Stimulated activated CD4-positive, alpha-beta T cell treated with anti-CD3 and anti-CD28 coated beads, Interleukin-12 subunit alpha, Interleukin-12 subunit beta, amount 100 ng/mL, for 4 hours (primary cell): ENCODE measurements at places on chromosomes 7 and 10.

GRCh38 chr10:93573924-93574323 lies 7.5 kb downstream of the FFAR4 start:
- no peak for DNase-seq

DNA sequence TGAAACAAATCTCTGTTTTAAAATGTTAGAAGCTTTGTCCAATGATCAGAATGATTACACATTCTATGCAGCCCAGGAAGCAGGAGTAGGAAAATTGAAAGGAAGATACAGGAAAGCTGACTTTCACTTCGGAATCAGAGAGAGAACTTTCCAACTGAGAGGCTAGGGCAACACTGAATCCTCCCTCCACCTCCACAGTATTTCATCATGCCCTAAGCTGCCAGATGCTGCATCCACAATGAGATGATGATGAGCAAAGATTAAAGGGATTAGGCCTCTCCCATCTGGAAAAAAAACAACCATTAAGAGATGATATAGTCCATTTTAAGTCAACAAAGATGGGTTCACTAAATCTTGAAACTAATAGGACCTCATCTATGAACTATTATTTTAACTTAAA lies 215.6 kb downstream of the GPR37 start:
- DNase-seq = no peak

- DNase-seq = peak; percentile 33
These were observed 21.5 kb downstream of the C10orf105 start for GRCh38 chr10:71697938-71698709.

GRCh38 chr7:129362496-129362895 lies 71.7 kb upstream of the STRIP2 start:
- DNase-seq = no peak

- DNase-seq = no peak
These were observed 20.3 kb upstream of the CD36 start for GRCh38 chr7:80618096-80618495.

GRCh38 chr10:12980102-12980661 lies 21.3 kb downstream of the CCDC3 start:
- DNase-seq = no peak

GRCh38 chr10:7817576-7817975 lies 729 bp upstream of the TAF3 start:
- no peak for DNase-seq

DNA sequence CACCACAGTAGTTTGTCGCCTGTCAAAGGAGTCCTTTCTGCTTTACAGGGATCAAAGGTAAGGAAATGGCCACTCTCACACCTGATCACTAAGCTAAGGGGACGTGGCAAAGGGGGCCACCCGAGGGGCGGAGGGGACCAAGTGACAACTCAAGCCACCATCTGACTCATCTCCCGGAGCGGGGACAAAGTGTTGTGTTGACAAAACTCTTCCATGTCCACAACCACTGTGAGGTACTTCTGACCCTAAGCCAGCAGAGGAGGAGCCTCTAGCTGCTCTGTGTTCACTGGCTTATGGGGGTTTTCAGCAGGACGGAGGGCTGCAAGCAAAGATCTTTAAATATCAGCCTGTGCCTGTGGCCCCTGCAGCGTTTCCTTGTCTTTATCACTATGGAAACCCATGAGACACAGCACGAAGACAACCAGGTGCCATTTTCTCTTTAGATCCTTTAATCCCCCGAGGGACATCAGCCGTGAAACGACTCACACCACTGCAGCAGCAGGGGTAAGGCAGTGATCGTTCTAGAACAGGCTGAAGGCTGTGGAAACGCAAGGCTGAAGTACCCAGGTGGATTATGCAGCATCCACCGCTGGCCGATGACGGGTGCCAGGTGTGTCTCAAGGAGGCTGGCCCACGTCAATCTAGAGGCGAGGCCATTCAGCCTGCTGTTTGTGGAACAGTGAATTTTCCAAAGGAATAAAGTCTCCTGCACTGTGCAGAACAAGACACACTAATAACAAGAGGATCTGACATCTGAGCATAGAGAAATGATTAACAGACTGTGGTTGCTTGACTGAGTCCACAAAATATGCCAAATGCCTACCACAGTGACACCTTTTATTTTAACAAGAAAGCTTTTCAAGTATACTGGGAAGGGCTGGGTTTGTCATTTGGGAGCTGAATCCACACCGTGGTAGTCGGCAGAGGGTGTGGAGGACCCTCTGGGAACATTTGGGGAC lies 26.6 kb upstream of the DDC start:
- no peak for DNase-seq

GRCh38 chr10:102311025-102311420 lies 65.7 kb downstream of the GBF1 start:
- DNase-seq = no peak

GRCh38 chr7:12303062-12303461 lies 92.0 kb downstream of the TMEM106B start:
- DNase-seq = no peak

- DNase-seq = no peak
These were observed 6.3 kb downstream of the EPC1 start for GRCh38 chr10:32340596-32341180.

GRCh38 chr10:123565691-123566660 lies 100.2 kb upstream of the GPR26 start:
- DNase-seq = no peak

- DNase-seq = no peak
These were observed 61.1 kb upstream of the TMEM196 start for GRCh38 chr7:19834566-19834965.

DNA sequence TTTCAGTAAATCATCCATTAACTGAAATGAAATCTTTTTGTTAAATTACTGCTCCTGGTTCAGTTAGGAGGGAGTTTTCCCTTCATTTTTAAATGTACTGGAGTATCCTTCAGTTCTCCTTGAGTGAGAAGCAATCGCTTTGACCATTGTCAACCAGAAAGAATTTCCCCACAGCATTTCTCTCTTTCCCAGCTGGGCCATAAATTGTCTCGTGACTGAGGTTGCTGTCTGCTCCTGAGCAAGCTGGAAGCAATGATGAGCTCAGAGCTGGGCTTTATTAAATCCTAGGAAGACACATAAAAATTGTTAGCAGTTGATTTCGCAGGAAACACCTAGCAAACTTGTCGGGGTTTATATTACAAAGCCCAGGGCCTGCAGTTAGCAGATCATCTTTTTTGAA lies 102.0 kb upstream of the INSYN2A start:
- DNase-seq = no peak

DNA sequence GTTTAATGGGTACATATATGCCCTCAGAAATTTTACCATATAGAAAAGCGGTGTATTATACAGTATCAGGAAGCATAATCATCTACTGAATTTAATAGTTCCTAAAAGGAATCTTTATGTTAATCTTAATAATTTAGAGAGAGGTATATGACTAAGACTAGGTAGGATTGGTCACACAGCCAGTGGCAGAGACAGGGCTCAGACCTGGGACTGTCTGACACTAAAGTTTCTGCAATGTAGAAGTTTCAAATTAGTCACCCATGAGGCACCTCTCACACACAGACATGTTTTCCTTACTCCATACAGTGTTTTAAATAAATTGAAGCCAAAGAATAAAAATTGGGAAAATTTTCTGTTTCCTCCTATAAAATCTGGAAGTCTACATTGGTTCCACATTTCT lies 72.8 kb upstream of the ADRA2A start:
- DNase-seq = no peak

- no peak for DNase-seq
These were observed 43.2 kb downstream of the LAMB4 start for GRCh38 chr7:108086962-108087361.

DNA sequence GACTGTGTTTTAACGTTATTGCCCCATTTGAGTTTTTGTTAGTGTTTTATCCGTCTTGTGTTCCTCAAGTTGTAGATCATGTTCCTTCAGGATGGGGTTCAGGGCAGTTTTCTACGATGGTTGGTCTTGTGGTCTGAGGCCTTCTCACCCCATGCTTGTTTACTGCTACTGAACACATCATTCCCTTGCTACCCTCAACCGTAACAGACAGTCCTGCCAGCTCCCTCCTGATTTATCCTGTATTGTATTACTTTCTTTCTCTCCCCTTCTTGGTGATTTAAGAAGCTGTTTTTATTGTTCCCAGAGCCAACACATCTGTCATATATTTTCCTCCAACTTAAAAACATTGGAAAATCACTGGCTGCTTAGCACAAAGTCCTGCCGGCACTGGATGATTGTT lies 719.8 kb downstream of the INHBA start:
- DNase-seq = no peak

- DNase-seq = no peak
These were observed 198.2 kb downstream of the TCF7L2 start for GRCh38 chr10:113148071-113148825.

DNA sequence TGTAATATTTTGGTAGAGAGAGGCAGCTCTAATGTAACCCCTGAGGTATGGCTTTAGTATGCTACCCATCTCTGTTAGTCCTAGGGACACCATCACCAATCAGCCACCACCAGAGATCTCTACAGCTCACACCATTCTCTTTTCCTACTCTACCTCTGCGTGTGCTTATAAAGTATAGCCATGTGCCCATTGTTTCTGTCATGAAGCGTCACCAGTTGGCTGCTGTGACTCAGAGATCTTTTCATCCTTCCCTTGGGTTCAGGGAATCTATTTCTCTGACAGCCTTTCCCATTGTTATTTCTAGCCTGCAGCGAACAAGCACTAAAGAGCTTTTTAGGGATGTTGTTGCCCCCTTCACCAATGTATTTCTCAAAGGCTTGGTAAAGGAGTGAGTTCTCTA lies 103.3 kb downstream of the TPST1 start:
- DNase-seq = no peak

GRCh38 chr7:46315891-46316290 lies 394.8 kb upstream of the IGFBP3 start:
- DNase-seq = no peak

DNA sequence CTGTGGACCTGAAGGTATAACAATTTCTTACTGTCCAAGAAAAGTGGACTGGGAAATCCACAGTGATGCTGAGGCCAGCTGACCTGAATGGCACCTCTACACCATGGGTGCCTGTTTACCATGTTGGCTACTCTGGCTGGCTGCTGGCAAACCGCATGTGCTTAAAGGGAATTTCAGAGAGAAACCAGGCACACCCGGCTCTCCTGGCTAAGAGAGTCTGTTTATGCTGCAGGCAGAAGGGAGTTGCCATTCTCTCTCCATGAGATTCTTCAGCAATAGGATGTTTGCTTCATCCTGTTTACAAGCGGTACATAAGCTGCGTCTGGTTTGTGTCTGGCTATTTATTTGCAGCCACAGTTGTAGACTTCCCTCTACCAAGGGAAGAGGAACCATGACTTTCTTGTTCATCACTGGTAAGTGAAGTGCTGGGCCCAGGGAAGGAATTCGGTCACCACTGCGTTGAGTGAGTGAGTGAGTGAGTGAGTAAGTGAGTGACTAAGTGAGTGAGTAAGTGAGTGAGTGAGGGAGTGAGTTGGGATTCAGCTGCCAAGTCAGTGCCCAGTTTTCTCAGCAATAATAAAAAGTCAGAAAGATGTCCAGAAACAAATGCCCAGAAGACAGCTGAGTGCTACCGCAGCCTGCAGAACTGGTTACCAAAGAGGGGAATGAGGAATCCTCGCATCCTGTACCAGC lies 90.4 kb downstream of the COBL start:
- DNase-seq = no peak

GRCh38 chr10:110848106-110848505 lies 23.6 kb upstream of the PDCD4 start:
- DNase-seq = no peak

- no peak for DNase-seq
These were observed 334.1 kb upstream of the C7orf33 start for GRCh38 chr7:148256433-148256832.

- no peak for DNase-seq
These were observed 4.8 kb upstream of the PILRB start for GRCh38 chr7:100352984-100353684.

GRCh38 chr7:2019711-2020511 lies 212.8 kb downstream of the MAD1L1 start:
- peak; percentile 26 for DNase-seq

GRCh38 chr10:96378741-96379140 lies 19.9 kb upstream of the OPALIN start:
- no peak for DNase-seq

- no peak for DNase-seq
These were observed 81.6 kb downstream of the ARMH3 start for GRCh38 chr10:101974091-101974971.

DNA sequence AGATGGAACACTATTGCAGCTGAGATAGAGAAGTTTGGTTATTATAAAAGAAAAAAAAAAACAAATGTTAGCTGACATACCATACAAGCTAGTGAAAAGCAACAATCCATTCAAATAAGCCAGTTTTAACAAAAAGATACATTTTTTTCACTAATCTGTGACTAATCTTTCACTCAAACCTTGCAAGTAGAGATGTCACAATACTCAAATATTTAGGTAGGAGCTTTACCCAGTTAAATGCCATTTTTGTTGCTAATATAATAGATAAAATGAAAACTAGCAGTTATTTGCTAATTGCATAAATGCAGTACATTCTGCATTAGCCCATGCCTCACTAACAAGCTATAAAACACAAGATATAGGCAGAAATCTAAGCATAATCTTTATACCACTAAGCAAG lies 123.6 kb downstream of the BTAF1 start:
- no peak for DNase-seq

- DNase-seq = no peak
These were observed 106.6 kb upstream of the CHST15 start for GRCh38 chr10:124200011-124200410.

DNA sequence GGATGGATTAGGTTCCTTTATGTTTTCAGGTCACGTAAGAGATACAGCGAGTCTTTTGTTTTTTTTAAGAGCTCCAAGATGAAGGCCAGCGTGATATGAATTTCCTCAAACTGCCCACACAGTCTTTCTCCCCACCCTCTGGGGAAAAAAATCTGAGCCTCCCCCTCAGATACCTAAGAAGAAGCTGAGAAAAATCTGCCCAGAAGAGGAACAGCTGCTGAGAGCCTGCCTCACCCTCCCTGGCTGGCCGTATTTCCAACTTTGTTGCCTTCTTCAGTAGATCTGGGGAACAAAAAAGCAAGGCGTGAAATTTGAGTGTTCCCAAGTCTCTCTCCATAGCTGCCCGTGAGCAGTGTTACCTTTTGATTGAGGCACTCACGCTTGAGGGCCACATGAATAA lies 208.1 kb downstream of the KIAA1217 start:
- DNase-seq = no peak

DNA sequence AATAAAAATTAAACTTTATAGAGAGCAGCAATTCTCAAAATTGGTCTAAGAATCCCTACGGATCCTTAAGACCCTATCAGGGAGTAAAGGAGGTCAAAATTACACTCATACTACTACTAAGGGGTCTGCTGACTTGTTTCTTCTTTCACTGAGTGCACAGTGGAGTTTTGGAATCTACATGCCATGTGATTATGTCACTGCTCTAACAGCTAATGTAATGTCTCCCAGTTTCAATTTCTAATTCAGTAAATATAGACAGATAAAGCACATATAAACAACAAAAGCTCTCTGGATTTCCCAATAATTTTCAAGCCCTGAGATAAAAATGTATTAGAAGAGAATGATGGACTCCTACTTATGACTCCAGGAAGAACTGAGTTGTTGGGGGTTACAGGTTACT lies 74.6 kb downstream of the WAPL start:
- no peak for DNase-seq

GRCh38 chr10:119518176-119518575 lies 24.3 kb downstream of the RGS10 start:
- no peak for DNase-seq

GRCh38 chr10:1130226-1130625 lies 74.0 kb downstream of the WDR37 start:
- no peak for DNase-seq

- no peak for DNase-seq
These were observed 203.5 kb downstream of the PTEN start for GRCh38 chr10:88066876-88067275.
